ENCODE measurements at places on chromosomes 4 and X.

DNA sequence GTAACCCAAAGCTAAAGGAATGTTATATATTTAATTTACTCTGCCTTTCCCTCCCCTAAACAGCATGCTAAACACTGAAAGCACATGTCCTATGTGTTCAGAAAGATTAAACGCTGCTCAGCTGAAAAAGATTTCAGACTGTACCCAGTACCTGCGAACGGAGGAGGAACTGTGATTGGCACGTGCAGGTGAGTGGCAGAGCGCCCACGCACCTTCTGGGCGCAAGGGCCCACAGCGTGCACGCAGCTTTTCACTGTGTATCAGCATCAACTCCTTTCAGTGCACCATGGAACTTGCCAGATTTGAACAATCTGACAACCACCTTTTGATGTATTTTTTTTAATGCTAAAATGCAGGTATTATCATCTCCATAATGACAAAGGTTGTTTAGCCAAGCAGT lies 87.7 kb downstream of the RFC1 start:
- DNase-seq, result no peak

DNA sequence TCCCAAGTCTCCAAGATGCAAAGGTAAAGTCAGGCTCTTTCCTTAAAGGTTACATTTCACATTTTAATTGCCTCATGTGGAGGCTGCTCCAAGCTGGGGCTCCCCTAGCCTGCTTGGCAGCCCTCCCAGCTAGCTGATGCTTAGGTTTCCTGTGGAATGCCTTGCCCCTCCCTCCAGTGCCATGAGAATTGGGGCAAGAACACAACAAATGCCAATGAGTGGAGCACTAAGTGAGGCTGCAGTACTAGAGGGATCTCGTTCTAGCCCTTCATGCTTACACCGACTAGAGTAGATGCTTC lies 597.7 kb downstream of the MID1IP1 start:
- no peak for DNase-seq

DNA sequence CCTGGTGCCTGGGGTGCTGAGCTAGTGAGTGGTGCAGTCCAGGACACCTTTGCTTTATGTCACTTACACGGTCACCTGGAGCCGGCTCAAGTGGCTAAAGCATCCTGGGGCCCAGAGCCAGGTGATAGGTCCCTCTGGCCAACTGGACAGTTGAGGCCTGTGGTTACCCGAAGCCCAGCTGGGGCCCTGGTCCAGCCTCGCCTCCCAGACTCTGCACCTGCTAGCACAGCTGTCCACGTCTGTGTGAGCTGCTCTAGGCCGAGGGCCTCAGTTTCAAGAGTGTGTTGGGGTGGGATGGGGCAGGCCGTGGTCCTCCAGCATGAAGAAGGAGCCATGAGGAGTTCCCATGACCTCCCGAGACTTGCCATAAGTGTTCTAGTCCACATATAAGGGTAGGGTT lies 7.7 kb upstream of the ADD1 start:
- DNase-seq, result peak; percentile 82

DNA sequence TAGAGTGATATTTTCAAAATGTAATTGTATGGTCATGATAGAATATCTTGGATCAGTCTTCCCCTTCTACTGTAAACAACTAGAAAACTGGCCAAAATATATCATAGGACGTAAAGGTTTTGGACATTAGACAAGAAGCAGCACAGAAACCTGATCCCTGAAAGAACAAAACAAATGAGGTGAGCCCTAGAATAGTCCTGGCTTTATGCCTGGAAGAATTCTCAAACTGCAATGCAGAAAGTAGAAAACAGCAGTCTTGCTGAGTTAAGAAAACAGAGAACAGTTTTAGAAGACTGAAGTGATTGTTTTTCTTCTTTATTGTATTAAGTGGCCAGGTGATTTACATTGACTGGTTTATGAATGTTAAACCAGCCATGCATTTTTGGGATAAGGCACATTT lies 19.5 kb downstream of the NSUN7 start:
- no peak for DNase-seq

- no peak for DNase-seq
Observed at GRCh38 chr4:18571301-18571761, 549.8 kb upstream of the LCORL start.

All from vagina (tissue), 2 donors.